Smooth muscle cell of bladder (primary cell): ENCODE measurements at places on chromosomes 2 and 18. TPM values are rescaled to one million over a fixed set of nuclear protein-coding genes. Genes with fewer than 3 reads are reported as not detected.

The IGFBP5 gene
- 928 and 1,359 TPM in 2 replicates for total RNA-seq

The PMAIP1 gene
- total RNA-seq: 3.1 and 6.8 TPM in 2 replicates

The ATL2 gene
- 40.7 and 47.5 TPM in 2 replicates for total RNA-seq

The FTCDNL1 gene
- total RNA-seq: 0.92 and 1.00 TPM in 2 replicates

The RESP18 gene
- total RNA-seq: not detected in 2 replicates

The DNAH7 gene
- 0.28 and 0.55 TPM in 2 replicates for total RNA-seq

The TPRKB gene
- 16.8 and 22.2 TPM in 2 replicates for total RNA-seq

The SPEG gene
- 3.7 and 9.8 TPM in 2 replicates for total RNA-seq

The ZNF396 gene
- total RNA-seq: 2.8 and 3.1 TPM in 2 replicates

The TRMT61B gene
- total RNA-seq: 13.2 and 17.1 TPM in 2 replicates

The IFIH1 gene
- total RNA-seq: 3.4 and 4.8 TPM in 2 replicates

The PIEZO2 gene
- total RNA-seq: 86.7 and 97.7 TPM in 2 replicates

The RBM44 gene
- 0.14 and 0.28 TPM in 2 replicates for total RNA-seq

The CYTIP gene
- total RNA-seq: 0.28 TPM in 1 of 2 replicates, not detected in the other

The ZSWIM2 gene
- under 0.01 and 0.09 TPM in 2 replicates for total RNA-seq

The TUBA4B gene
- total RNA-seq: not detected in 2 replicates

The SERPINB4 gene
- 0.14 and 0.46 TPM in 2 replicates for total RNA-seq

The CHST10 gene
- 8.2 and 8.3 TPM in 2 replicates for total RNA-seq

The FBXO48 gene
- total RNA-seq: 0.28 TPM in 2 replicates

The B3GNT7 gene
- under 0.01 and 0.18 TPM in 2 replicates for total RNA-seq

The CBLN2 gene
- total RNA-seq: under 0.01 TPM in 1 of 2 replicates, not detected in the other

The RNMT gene
- total RNA-seq: 16.6 and 20.7 TPM in 2 replicates

The SNED1 gene
- 12.6 and 19.5 TPM in 2 replicates for total RNA-seq

The ITPRIPL1 gene
- 0.43 and 0.74 TPM in 2 replicates for total RNA-seq

The REG1A gene
- not detected in 2 replicates for total RNA-seq

The TRABD2A gene
- total RNA-seq: 4.7 and 6.4 TPM in 2 replicates

The FEV gene
- total RNA-seq: not detected in 2 replicates

The VAMP8 gene
- 1.8 and 3.0 TPM in 2 replicates for total RNA-seq

The TTC31 gene
- 6.7 and 7.0 TPM in 2 replicates for total RNA-seq

The KIAA2012 gene
- total RNA-seq: under 0.01 and 0.28 TPM in 2 replicates

The KIF1A gene
- not detected in 2 replicates for total RNA-seq

The IL36A gene
- total RNA-seq: not detected in 2 replicates

The ANKAR gene
- 6.5 and 6.8 TPM in 2 replicates for total RNA-seq

The ESPNL gene
- total RNA-seq: 2.3 and 2.4 TPM in 2 replicates

The SCRN3 gene
- total RNA-seq: 23.8 and 26.2 TPM in 2 replicates
